Caco-2 (cell line): ENCODE measurements at places on chromosomes 6 and 20. TPM values are rescaled to one million over a fixed set of nuclear protein-coding genes. Genes with fewer than 3 reads are reported as not detected.

PTGIS gene
- total RNA-seq = 1.9 and 2.7 TPM in 2 replicates

SNPH gene
- 0.28 and 0.36 TPM in 2 replicates for total RNA-seq

SMAP1 gene
- 36.1 and 36.2 TPM in 2 replicates for total RNA-seq

CRIP3 gene
- not detected in 2 replicates for total RNA-seq

MATN4 gene
- total RNA-seq = not detected in 2 replicates

ALDH8A1 gene
- 0.21 and 0.29 TPM in 2 replicates for total RNA-seq
